ENCODE measurements at places on chromosomes 13 and 19. TPM values are rescaled to one million over a fixed set of nuclear protein-coding genes. Genes with fewer than 3 reads are reported as not detected.

The ZNF284 gene
- total RNA-seq, result 3.5 TPM

The DCT gene
- total RNA-seq, result under 0.01 TPM

The ZNF135 gene
- 4.3 TPM for total RNA-seq

The KIR3DL2 gene
- not detected for total RNA-seq

The CARM1 gene
- total RNA-seq, result 39.6 TPM

The SYDE1 gene
- total RNA-seq, result 46.9 TPM

The SBK3 gene
- 0.25 TPM for total RNA-seq

The NAXD gene
- 14.8 TPM for total RNA-seq

The SHISA2 gene
- 0.90 TPM for total RNA-seq

The OR4F17 gene
- total RNA-seq, result not detected

The THSD8 gene
- total RNA-seq, result not detected

The ZNF256 gene
- 2.5 TPM for total RNA-seq

The PLIN3 gene
- total RNA-seq, result 227 TPM

The RNF113B gene
- not detected for total RNA-seq

The NRTN gene
- total RNA-seq, result not detected

The COL4A2 gene
- 53.3 TPM for total RNA-seq

The SYT3 gene
- total RNA-seq, result not detected

The WASF3 gene
- total RNA-seq, result 13.5 TPM

The ZNF816 gene
- total RNA-seq, result 4.1 TPM

The PSG6 gene
- not detected for total RNA-seq

The CHERP gene
- total RNA-seq, result 8.0 TPM

The TNFSF13B gene
- total RNA-seq, result 5.6 TPM

The VSTM2B gene
- total RNA-seq, result not detected

The DLL3 gene
- 0.09 TPM for total RNA-seq

The KANK2 gene
- 590 TPM for total RNA-seq

The FGF21 gene
- not detected for total RNA-seq

The FOXA3 gene
- total RNA-seq, result not detected

The CCL25 gene
- total RNA-seq, result not detected

The PEG3 gene
- 0.49 TPM for total RNA-seq

The MIPEP gene
- total RNA-seq, result 59.1 TPM

The C19orf18 gene
- not detected for total RNA-seq

The C19orf85 gene
- not detected for total RNA-seq

The RAVER1 gene
- total RNA-seq, result 12.0 TPM

The MEIOSIN gene
- total RNA-seq, result not detected

The DPF1 gene
- total RNA-seq, result 2.7 TPM

The CEACAM1 gene
- total RNA-seq, result not detected

The LGALS14 gene
- total RNA-seq, result not detected

The ZNF625 gene
- total RNA-seq, result 18.6 TPM

The CPB2 gene
- total RNA-seq, result not detected

The PSG5 gene
- total RNA-seq, result 13.6 TPM

The ZNF667 gene
- total RNA-seq, result 8.9 TPM

The SWSAP1 gene
- total RNA-seq, result 0.45 TPM

The APLP1 gene
- total RNA-seq, result 8.6 TPM

The ATP8A2 gene
- under 0.01 TPM for total RNA-seq

The ABCA7 gene
- total RNA-seq, result 21.6 TPM

The CADM4 gene
- 0.27 TPM for total RNA-seq

Data from fibroblast of the aortic adventitia (primary cell).